ENCODE measurements at places on chromosomes 1 and 21. TPM values are rescaled to one million over a fixed set of nuclear protein-coding genes. Genes with fewer than 3 reads are reported as not detected.
A peak's percentile ranks its signal among the peaks of the same experiment; 100 is the strongest.

DNA sequence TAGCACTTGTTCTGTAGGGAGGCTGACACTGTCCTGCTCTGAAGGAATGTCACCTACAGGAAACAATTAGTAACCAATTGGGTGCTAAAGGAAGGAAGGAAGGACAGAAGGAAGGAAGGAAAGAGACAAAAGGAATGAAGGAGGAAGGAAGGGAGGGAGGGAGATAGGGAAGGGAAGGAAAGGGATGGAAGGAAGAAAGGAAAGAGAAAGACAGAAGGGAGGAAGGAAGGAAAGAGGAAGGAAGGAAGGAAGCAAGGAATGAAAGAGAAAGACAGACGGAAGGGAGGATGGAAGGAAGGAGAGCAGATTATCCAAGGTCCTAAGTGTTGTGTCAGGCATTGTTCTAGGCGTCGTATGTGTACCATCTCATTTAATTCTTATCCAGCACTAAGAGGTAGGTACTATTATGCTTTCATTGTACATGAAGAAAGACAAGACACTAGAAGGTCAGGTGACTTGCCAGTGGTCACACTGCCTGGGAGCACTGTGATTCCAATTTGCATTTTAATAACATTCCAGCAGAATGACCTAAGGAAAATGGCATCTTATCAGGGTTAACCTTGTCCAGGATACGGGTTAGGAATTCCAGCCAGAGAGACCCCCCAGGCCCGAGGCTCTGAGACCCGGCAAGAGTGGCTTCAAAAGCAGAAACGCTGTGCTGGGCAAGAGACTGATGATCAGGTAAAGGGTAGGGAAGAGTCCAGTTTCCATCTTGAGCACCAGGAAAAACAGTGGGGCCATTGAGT is 29.6 kb downstream of the CLIC6 start:
- no peaks in the 10 kb centered on the region for H3K27me3 ChIP-seq
- no peak overlapping the region for H3K27ac ChIP-seq
- no peaks in the 10 kb centered on the region for H3K36me3 ChIP-seq
- no peak overlapping the region for H3K4me3 ChIP-seq

DNA sequence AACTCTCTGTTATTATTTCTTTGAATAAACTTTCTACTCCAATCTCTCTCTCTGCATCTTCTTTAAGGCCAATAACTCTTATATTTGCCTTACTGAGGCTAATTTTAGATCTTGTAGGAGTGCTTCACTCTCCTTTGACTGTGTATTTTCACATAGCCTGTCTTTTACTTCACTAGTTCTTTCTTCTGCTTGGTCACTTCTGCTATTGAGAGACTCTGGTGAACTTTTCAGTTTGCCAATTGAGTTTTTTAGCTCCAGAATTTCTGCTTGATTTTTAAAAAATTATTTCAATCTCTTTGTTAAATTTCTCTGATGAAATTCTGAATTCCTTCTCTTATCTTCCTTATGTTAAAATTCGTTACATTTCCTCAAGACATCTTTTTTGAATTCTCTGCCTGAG is 18.2 kb downstream of the GPR88 start:
- H3K4me3 ChIP-seq, result no peak overlapping the region
- H3K4me1 ChIP-seq, result no peaks in the 10 kb centered on the region
- H3K27me3 ChIP-seq, result no peaks in the 10 kb centered on the region

- H3K4me3 ChIP-seq, result no peak overlapping the region
- DNase-seq, result peak; percentile 64
- no peaks in the 10 kb centered on the region for H3K27me3 ChIP-seq
- H3K27ac ChIP-seq, result no peak overlapping the region
These were observed 53.1 kb downstream of the RIMS3 start for GRCh38 chr1:40612345-40612831.

DNA sequence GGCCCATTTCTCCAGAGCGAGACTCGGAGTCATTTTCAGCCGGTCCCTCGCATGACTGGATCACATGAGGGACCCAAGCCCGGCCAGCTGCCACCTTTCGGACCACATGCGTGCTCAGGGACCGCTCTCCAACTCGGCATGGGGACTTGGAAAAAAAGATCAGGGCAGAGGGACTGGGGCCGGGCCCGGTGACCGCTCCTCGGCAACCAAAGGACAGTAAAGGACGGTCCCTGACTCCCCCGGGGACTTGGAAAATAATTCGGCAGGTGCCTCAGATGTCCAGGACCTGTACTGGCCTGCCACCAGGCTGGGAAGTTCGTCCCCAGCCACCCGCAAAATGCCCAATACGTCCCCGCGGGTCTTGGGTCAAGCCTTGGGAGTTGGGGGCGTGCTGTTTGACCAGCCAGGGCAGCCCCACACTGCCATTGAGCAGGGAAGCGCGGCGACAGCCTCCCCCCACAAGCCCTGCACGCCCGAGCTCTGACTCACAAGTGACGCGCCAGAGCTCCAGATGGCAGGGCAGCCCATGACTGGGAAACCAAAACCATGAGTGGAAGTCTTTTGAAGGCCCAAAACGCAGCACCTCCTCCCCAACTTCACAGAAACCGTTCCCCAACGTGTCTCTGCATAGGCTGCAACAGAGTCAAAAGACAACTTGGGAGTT is 134.5 kb downstream of the LIPI start:
- no peaks in the 10 kb centered on the region for H3K4me1 ChIP-seq
- H3K27me3 ChIP-seq, result no peaks in the 10 kb centered on the region
- DNase-seq, result no peak

DNA sequence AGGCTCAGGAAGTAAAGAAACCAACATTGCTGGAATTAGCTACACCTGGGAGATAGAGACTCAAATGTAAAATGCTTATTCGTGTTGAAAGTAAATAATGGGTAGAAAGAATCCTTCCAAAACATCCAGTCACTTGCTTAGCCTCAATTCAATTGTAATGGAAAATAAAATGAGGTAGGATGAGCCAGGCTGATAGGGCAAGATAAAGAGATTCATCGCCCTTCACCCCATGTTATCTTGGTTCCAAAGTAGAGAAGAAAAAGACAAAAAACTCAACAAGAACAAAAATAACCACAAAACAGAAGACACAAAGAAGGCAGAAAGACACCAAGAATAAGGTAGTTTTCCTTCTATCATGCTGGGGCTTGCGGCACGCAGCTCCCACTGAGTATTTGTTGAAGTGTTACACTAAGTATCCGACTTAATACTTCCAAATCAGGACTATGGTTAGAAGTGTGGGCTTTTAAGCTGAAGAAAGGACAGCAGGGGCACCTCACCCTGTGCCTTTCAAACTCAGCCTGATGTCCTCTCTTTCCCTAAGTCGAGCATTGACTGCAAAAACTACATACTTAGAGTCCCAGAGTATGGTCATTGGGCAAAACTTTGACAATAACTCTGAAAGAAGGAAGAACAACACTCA is 202.1 kb downstream of the VAV3 start:
- no peaks in the 10 kb centered on the region for H3K4me1 ChIP-seq
- no peak overlapping the region for H3K27ac ChIP-seq
- DNase-seq, result no peak
- H3K4me3 ChIP-seq, result no peak overlapping the region

- H3K36me3 ChIP-seq, result no peaks in the 10 kb centered on the region
- H3K27ac ChIP-seq, result no peak overlapping the region
- DNase-seq, result no peak
- H3K4me1 ChIP-seq, result no peaks in the 10 kb centered on the region
These were observed 32.6 kb downstream of the ESRRG start for GRCh38 chr1:216690603-216691002.

Gene LCE2C
- 17.6 TPM for total RNA-seq
